Inflammatory macrophage treated with lipopolysaccharide for 1 hour (primary cell): ENCODE measurements at places on chromosomes 16 and 17.

GRCh38 chr16:12784076-12784475 is 19.6 kb downstream of the CPPED1 start:
- DNase-seq: no peak

DNA sequence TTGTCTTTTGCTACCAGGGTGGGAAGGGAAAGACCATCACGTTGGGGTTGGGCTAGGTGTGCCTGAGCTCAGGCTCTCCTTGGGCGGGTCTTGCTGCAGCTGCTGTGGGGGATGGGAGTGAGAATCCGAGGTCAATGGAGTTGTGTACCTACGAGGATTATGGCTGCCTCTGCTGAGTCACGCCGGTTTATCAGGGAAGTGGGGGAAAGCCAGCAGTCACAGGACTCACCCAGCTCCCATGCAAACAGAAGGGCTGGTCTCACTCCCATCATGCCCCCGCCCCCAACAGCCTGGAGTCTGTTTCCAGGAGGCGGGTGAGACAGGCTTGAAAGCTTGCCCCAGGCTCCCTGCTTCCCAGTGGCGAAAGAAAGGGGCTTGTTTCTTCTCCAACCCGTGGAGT is 1259.0 kb upstream of the GOT2 start:
- no peak for DNase-seq

DNA sequence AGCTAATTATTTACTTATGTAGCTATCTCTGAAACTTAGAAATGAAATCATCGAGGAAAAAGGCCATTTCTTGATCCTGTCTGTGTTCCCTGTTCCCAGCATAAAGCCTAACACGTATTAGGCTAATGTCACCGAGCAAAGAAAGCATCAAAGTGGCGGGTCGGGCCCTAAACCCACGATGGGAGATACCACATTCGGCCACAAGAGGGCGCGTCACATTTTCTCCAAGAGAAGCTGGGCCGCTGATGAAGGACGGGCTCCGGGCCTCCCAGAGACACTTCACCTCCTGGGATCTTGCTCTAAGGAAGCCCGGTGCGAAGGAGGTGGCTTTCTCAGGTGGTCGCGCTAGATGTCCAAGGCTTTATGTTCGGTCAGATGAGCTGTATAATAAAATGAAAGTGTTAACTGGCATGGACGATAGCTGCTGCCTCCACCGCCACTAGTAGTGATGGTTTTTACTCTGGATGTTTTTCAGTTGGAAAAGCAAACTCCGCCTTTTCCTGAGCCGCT is 853 bp upstream of the PDK2 start:
- DNase-seq: peak; percentile 99

DNA sequence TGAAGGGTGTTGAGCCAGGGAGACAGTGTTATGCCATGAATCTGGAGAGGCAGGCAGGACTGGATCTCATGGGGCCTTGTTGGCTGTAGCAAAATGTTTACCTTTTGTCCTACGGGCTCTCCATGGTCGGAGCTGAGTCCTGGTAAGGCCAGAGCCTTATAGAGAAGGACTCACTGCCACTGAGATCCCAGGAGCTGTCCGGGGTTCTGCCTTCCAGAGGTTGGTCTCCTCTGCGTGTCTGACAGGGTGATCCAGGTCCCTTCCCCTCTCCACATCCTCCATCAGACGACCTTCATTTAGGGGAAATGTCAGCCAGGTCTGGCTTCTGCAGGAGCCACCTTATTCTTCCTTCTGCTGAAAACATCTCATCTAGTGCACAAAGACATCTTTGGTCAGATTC is 285.2 kb upstream of the N4BP1 start:
- DNase-seq: no peak

- peak; percentile 78 for DNase-seq
Observed at GRCh38 chr17:30954046-30954830, 16.6 kb upstream of the RNF135 start.
